ENCODE measurements at places on chromosomes 3 and 15. TPM values are rescaled to one million over a fixed set of nuclear protein-coding genes. Genes with fewer than 3 reads are reported as not detected.

Gene KBTBD8
- 10.8 TPM for total RNA-seq

Gene UROC1
- not detected for total RNA-seq

Gene SCAMP5
- 2.7 TPM for total RNA-seq

Gene TRPM1
- total RNA-seq: not detected

Gene PCSK6
- total RNA-seq: 1.5 TPM

Gene MCTP2
- 235 TPM for total RNA-seq

Measured in natural killer cell (primary cell).